ENCODE measurements at places on chromosomes 4 and X. TPM values are rescaled to one million over a fixed set of nuclear protein-coding genes. Genes with fewer than 3 reads are reported as not detected.

The IGFBP7 gene
- 46.2 TPM for polyA plus RNA-seq

The GLRA3 gene
- polyA plus RNA-seq = not detected

The ARMCX4 gene
- polyA plus RNA-seq = 3.2 TPM

The ADGRG4 gene
- not detected for polyA plus RNA-seq

The CDKL5 gene
- 1.0 TPM for polyA plus RNA-seq

The MMRN1 gene
- 0.46 TPM for polyA plus RNA-seq

The SLC38A5 gene
- polyA plus RNA-seq = 3.7 TPM

The GRSF1 gene
- 65.0 TPM for polyA plus RNA-seq

The DUSP21 gene
- not detected for polyA plus RNA-seq

The SYTL5 gene
- polyA plus RNA-seq = 15.6 TPM

The UGT2B10 gene
- 0.46 TPM for polyA plus RNA-seq

The MOSPD2 gene
- 6.9 TPM for polyA plus RNA-seq

The FRAS1 gene
- polyA plus RNA-seq = 0.58 TPM

The DCK gene
- polyA plus RNA-seq = 16.8 TPM

The GC gene
- not detected for polyA plus RNA-seq

The ASB9 gene
- polyA plus RNA-seq = 3.7 TPM

The XG gene
- polyA plus RNA-seq = 0.03 TPM

The PNMA6F gene
- not detected for polyA plus RNA-seq

The ESX1 gene
- polyA plus RNA-seq = not detected

The INPP4B gene
- polyA plus RNA-seq = 4.2 TPM

The ELK1 gene
- 16.4 TPM for polyA plus RNA-seq

The UPF3B gene
- polyA plus RNA-seq = 13.2 TPM

The NEIL3 gene
- polyA plus RNA-seq = 1.9 TPM

The COL25A1 gene
- not detected for polyA plus RNA-seq

The NLGN4X gene
- polyA plus RNA-seq = not detected

The NRK gene
- polyA plus RNA-seq = 0.10 TPM

The SHROOM4 gene
- polyA plus RNA-seq = 0.46 TPM

The MANBA gene
- 13.7 TPM for polyA plus RNA-seq

The KIAA1210 gene
- polyA plus RNA-seq = not detected

The XAGE3 gene
- not detected for polyA plus RNA-seq

Measured in sigmoid colon (tissue), 7 donors.